ENCODE measurements at places on chromosomes 4 and X.

DNA sequence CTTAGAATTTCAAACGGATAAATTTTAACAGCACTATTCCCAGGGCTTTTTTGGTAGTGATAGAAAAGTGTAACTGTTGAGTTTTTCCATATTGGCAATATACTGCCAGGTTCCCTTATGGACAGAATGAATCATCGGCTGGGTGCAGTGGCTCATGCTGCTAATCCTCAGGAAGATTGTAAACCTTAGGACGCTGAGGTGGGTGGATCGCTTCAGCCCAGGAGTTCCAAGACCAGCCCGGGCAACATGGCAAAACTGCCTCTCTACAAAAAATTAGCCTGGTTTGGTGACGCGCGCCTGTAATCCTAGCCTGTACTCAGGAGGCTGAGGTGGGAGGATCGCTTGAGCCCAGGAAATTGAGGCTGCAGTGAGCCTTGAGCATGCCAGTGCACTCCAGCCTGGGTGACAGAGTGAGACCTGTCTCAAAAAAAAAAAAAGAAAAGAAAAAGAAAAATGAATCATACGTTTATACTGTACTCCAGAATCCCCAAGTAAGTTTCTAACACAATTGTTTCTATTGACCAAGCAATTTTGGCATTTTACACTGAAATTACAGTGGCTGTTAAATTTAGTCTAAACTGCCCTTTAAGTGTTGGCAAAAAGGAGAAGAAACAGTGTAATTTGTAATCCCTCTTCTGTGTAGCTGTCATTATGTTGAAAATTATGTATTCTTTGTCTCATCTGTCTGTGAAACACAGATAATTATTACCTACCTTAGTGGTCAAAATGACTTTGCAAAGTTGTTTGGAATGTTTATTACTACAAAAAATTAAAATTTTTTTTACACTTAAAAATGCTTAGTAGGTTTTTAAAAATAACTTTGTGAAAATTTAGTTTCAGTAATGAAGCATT lies 1.8 kb downstream of the SLC30A9 start:
- no peak for DNase-seq

DNA sequence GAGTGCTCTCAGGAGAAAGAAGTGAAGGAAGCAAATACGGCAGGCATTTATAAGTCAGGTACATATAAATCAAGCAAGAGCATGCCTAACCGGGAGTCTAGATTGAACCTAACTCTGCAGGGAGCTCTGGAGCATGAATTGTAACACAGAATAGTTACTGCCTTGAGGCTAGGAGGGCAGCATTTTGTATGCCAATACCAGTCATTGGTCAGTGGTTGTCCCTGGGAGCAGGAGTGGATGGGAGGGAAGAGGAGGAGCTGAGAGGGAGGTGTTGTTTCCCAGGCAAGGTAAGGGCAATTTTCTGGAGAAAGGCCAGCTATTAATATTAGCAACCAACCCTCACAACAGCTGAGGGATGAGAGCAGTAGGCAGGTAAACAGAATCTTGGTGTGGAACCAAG lies 224.7 kb upstream of the DCAF8L1 start:
- DNase-seq: no peak

- no peak for DNase-seq
These were observed 127.8 kb downstream of the PHKA2 start for GRCh38 chrX:18855919-18856644.

- no peak for DNase-seq
These were observed 704.4 kb upstream of the AMOT start for GRCh38 chrX:113545040-113545439.

- DNase-seq: no peak
These were observed 24.6 kb downstream of the NYX start for GRCh38 chrX:41471786-41472185.

DNA sequence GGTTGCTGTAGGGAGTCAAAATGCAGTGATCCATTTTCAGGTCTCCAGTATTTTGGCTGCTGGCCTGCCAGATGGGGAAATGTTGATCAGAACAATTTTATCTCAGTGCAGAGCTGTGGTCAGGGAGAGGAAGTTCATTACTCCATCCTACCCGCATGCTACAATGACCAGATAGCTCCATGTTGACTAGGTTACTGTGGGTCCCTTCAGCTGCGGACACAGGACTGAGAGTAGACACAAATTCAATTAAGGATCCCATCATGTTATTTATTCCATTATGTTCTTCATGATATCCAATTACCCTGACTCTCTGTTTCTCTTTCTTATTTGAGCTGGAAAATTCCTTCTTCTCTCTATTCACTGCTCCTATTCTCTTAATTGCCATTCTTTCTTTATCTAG lies 16.3 kb downstream of the SYNPO2 start:
- no peak for DNase-seq

- no peak for DNase-seq
These were observed 685.7 kb upstream of the SLIT2 start for GRCh38 chr4:19566041-19566440.

- DNase-seq: no peak
These were observed 16.2 kb upstream of the ART3 start for GRCh38 chr4:76058302-76058701.

DNA sequence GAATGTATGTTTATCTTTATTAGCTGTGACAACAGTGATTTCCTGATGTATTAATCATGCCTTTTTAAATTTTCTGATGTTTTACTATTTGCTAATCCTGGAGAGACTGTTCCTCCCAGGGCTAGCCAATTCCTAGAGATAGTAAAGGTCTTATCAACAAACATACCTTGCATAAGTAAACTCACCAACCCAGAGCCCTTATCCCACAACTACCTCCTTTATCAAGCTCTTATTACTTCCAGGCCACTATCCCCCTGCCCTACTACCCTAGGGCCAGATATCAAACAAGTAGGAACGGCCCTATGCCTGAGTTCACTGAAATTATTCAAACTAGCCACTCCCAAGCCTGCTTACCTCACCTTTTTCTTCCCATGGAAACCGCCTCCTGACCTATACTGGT lies 58.2 kb upstream of the NPNT start:
- no peak for DNase-seq

- DNase-seq: no peak
These were observed 532.8 kb downstream of the GBA3 start for GRCh38 chr4:23225564-23225963.

DNA sequence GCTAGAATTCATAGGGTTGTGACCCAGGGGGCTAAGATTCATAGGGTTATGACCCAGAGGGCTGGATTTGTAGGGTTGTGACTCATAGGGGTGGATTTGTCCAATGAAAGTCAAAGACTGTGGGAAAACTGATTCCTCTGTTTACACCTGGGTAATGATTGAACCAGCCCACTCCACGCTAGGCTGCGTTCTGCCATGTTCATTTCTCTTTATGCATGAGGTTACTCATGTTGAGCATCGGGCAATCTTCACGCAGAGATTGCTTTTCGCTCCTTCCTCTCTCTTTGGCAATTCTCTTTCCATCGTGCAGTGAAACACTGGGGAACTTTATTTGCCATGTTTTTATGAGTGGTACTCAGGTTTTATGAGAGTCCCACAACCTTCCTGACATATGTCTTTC lies 127.8 kb downstream of the CRLF2 start:
- DNase-seq: no peak

DNA sequence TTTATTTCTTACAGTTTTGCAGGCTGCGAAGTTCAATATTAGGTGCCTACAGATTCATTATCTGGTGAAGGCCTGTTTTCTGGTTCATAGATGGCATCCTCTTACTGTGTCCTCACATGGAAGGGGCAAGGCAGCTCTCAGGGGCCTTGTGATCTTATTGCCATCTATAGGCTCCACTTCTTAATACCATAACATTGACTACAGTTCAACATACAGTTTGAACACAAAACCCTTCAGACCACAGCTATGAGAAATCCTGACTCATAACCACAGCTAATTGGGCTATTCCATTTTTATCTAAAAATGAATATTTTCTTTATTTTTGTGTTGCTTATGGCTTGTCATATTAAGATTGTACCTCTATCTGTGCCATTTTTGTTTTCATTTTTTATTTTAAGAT lies 72.3 kb downstream of the STAG2 start:
- DNase-seq: no peak

DNA sequence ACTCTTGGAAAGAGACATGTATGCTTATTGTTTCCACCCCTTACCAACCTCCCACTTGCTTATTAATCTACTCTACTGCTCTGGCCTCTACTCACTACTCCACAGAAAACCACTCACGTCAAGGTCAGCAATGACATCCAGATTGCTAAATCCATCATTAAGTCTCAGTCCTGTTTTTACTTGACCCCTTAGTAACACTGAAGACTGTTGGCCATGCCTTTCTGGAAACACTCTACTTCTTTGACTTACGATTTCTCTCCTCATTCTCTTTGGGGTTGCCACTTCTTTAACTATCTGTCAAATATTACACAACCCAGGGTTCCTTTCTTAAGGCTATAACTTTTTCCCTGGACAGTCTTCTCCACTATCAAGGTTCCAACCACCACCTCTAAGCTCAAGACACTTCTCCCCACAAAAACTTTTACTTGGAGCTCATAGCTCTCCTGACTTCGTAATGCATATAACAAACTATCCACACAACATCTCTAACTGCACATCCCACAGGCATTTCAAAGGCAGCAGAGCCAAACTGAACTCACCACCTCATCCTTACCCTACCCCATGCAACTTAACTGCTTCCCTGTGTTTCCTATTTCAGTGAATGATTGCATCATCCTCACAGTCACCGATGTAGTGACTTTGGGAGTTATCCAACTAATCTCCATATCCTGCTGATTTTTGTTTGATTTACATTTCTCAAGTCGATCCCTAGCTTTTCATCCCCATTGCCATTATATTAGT lies 15.8 kb upstream of the MAGEA4 start:
- no peak for DNase-seq

DNA sequence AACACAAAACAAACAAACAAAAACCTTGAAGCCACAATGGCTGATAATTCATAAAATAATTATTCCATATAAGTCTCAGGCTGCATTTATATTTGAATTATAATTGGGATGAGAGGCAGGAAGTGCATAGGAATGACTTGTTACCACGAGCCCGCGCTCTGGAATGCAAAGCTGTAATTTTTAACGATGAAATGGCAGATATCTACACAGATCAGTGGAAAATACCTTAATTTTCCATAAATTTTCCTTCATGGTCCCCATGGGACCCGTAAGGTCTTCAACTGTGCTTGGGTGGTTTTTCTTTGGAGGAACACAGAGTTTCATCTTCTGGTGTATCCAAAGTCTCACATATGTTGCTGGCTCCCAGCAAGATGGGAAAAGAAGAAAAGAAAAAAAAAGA lies 226.8 kb downstream of the SHOX start:
- DNase-seq: no peak

Data from NCI-H146 (cell line).